ENCODE measurements at places on chromosomes 3 and 15.

- DNase-seq, result no peak
These were observed 483.0 kb upstream of the AGTR1 start for GRCh38 chr3:148214705-148215104.

- DNase-seq, result no peak
These were observed 32.7 kb upstream of the CPOX start for GRCh38 chr3:98626151-98626550.

GRCh38 chr15:73081321-73081958 lies 29.2 kb downstream of the NEO1 start:
- DNase-seq, result no peak

DNA sequence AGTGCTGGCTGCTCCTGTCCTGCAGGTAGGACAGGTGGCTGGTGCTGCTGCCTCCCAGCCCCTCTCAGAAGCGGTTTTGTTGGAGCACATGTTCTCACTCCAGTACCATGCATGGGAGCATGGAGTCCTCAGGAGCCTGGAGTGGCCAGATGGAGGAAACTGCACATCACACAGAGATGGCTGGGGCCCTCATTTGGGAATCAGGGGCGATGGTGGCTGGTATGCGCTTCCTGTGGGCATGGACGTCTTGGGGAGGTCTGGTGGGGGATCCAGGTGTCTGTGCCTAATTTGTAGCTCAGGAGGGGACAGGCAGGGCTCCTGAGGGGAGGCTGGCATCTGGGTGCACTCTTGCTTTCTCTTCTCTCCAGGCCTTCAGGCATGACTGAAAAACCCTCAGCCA lies 168.2 kb downstream of the KLF13 start:
- no peak for DNase-seq

DNA sequence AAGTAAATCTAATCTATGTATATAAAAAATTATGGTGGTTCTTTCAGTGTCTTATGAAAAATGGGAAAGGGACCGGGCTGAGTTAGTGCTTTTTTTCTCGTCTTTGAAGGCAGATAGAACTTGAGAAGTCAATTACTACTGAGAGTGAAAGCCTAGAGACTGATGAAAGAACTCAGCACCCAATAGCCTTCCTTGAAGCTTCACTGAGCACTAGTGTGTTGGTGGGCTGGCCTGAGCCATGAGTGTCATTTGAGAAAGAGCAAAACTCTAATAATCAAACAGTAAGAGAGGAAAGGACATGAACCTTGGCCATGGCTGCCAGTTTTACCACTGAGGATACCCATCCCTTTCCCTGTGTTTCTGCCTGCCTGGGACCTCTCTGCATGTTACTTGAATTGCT lies 428.3 kb upstream of the RASGRP1 start:
- DNase-seq, result no peak

- DNase-seq, result no peak
These were observed 1437.0 kb downstream of the OTOL1 start for GRCh38 chr3:162933656-162934055.

- DNase-seq, result no peak
These were observed 16.8 kb upstream of the LRRN1 start for GRCh38 chr3:3782457-3782856.

DNA sequence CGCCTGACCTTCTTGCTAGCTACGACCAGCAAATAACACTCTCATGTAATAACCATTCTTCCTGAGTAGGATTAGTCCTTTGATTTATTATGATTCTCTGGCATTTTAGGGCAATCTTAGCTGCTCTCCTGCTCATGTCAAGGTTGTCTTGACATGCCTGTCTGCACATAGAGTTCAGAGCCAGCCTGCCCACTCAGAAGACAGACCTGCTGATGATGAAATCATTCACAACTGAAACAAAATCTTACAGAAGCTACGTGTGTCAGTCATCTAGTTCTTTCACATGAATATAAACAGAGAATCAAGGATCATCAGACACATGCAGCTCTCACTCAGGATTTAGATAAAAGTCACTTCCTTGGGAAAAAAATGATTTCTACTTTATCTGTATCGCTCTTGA lies 173.6 kb upstream of the LYSMD4 start:
- no peak for DNase-seq

- DNase-seq, result no peak
These were observed 484.1 kb downstream of the IGSF11 start for GRCh38 chr3:118550556-118550955.

DNA sequence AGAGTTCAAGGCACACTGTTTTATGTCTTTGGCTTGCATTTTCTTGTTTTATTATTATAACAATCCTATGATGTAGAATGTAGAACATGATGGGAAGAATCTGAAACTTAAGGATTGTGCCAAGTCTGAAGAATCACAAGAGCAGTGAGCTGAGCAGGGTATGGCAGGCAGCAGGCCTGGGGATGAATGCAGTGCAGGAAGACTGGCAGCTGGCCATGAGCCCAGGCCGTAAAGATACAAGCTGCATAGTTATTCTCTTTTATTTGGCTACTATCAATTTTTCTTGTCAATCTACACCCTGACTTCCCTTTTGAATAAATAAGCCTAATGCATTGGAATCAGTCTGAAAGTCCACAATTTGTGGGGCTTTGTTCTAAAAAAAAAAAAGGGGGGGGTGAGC lies 89.6 kb upstream of the ARPP21 start:
- DNase-seq, result no peak

- DNase-seq, result no peak
These were observed 1129.6 kb upstream of the GBE1 start for GRCh38 chr3:82891028-82891427.

DNA sequence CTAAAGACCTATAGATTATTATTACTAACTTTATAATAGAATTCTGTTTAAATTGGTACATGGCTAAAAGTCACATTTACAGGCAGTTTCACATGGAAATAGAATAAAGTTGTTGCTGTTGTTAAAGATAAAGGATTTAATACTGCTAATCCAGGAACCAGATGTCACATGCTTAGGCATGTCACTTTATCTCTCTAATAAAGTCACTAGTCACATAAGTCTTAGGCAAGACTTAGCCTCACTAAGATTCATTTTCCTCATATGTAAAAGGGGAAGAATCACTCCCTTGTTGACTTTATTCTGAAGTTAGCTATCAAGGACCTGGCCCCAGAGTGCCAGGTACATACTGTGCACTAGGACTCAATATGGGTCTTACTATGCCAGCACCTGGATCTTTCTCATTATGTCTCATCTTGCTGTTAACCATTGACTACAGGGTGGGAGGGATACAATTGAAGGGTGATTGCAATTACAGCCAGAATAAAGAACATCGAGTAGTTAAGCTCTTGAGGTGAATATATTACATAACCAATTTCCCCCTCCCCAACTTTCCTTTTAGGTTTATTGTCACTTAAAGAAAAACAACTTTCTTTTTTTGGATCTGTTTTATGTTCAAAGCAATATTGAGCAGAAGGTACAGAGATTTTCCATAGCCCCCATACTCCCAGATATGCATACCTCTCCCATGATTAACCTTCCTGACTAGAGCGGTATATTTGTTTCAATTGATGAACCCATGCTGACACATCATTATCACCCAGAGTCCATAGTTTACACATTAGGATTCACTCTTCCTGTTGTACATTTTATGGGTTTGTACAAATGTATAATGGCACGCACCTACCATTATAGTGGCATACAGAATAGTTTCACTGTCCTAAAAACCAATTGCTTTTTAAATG lies 36.6 kb downstream of the LNP1 start:
- DNase-seq, result no peak

DNA sequence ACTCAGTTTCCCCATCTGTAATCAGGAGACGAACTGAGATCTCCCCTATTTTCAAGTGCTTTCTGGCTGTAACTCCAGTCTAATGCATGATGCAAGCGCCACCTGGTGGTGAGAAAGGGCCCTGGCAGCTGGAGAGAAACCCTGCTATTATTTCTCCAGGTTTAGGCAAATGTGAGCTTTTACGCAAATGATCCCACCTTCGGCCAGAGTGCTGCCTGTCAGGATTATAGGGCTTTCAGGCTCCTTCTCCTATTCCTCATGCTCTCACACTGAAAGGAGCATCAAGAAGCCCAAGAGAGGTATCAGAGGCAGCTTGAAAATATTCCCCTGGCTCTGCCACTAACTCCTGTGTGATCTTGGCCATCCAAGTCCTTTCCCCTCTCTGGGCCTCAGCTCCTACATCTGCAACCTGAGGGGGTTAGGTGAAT lies 93.9 kb upstream of the RASGRF1 start:
- peak; percentile 43 for DNase-seq

- no peak for DNase-seq
These were observed 220.0 kb upstream of the CGNL1 start for GRCh38 chr15:57156210-57156884.

Data from stimulated activated CD4-positive, alpha-beta T cell treated with anti-CD3 and anti-CD28 coated beads, Interleukin-12 subunit alpha, Interleukin-12 subunit beta, amount 100 ng/mL, for 24 hours (primary cell).